Stimulated activated CD8-positive, alpha-beta memory T cell treated with anti-CD3 and anti-CD28 coated beads, Interleukin-15, amount 100 ng/mL, for 1 hour (primary cell): ENCODE measurements at places on chromosomes 1 and 21.

DNA sequence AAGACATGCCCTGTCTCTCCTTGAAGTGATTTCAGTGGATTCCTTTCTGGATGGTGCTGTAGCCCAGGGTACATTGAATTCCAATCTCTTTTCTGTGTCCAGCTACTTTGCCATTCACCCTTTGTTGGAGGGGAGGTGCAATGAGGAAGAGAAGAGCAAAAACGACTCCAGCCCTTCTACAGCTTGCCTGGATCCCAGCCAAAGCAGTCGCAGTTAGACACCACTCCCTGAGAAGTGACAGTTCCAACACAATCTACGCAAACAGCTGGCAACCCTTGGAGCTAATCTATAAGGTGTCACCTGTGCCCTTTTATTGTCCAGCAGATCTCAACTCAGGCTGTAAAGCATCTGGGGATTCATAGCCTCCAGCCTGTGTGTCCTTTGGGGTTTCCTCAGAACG is 4.6 kb downstream of the CD244 start:
- no peak for DNase-seq

GRCh38 chr1:219790834-219791615 is 137.3 kb downstream of the SLC30A10 start:
- no peak for DNase-seq

DNA sequence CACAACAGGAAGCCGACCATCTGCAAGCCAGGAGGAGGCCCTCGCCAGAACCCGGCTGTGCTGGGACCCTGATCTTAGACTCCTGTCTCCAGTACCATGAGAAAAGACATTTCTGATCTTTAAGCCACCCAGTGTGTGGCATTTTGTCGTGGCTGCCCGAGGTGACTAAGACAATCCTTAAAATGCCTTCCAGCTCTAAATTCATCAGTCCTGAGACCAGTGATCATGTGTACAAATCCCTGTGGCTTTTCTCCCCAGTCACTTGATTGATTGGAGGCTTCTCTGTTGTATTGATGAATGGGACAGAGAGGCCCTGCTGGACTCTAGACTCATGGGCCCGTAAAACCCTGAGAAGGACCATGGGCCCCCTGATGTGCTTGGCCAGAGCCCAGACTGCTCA is 36.1 kb downstream of the B3GALT5 start:
- DNase-seq, result no peak

GRCh38 chr1:104629589-104629988 is 879.9 kb downstream of the AMY1C start:
- DNase-seq, result no peak

GRCh38 chr1:218613105-218613504 is 268.0 kb downstream of the TGFB2 start:
- DNase-seq, result no peak

DNA sequence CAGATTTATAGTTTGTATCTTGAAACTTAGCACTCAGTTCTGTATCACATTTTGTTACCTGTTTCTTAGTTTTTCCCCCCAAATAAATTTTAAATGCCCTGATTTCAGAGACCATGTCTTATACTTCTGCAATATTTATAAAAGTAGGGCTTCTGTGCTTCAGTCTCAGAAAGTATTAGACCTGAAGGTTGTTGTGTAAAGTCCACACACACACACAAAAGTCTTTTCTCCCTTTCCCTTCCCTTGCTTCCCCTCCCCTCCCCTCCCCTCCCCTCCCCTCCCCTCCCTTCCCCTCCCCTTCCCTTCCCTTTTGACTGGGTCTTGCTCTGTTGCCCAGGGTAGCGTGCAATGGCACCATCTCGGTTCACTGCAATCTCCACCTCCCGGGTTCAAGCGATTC is 41.0 kb upstream of the KCNK1 start:
- no peak for DNase-seq

DNA sequence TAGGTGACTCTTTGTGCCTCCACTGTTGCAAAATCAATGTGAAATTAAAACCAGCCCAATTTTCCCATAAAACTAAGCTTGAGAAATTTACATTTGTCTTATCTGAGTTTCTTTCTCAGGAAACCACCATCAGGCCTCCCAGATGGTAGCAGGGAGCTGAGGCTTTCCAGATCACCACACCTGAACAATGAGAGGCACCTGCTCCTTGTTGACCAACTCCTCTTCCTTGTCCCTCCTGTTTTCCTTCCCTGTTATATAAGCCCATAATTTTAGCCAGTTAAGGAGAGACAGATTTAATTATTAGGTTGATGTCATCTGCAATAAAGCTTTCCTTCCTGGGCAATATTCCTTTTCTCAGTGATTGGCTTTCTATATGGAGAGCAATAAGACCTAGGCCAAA is 32.0 kb upstream of the C1orf185 start:
- DNase-seq, result no peak

GRCh38 chr1:191695865-191696264 is 462.4 kb upstream of the RGS18 start:
- no peak for DNase-seq

DNA sequence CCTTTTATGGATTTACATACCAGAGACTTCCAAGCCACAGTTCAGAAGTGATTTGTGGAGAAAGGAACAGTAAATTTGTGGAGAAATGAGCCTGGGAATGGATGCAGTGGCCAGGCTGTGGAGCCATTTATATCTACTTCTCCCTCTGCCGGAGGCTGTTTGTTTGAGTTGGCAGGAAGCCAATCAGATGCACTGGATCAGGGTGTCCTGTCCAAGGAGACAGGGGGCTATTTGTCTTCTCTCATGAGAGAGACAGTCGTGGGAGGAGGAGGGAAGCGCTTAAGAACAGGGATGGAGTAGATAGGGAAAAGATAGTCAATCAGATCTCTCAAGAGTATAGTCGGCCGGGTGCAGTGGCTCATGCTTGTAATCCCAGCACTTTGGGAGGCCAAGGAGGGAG is 2.8 kb upstream of the HAPLN2 start:
- DNase-seq, result no peak

- no peak for DNase-seq
Measured at GRCh38 chr1:89611721-89612120, 21.2 kb upstream of the LRRC8C start.

DNA sequence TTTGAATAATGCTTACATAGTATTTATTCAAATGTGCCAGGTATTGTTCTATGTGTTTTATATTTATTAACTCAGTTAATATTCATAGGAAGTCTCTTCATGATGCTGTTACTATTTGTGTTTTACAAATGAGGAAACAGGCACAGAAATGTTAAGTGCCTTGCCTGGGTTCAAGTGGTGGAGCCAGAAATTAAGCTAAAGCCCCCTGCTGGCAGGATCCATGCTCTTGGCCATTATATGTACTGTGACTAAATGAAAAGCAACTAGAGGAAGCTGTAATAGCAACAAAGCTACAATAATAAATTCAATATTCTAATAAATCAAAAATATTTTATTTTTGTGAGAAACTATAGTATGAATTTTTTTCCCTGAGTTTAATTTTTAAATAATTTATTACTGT is 30.0 kb downstream of the IARS2 start:
- DNase-seq, result no peak

DNA sequence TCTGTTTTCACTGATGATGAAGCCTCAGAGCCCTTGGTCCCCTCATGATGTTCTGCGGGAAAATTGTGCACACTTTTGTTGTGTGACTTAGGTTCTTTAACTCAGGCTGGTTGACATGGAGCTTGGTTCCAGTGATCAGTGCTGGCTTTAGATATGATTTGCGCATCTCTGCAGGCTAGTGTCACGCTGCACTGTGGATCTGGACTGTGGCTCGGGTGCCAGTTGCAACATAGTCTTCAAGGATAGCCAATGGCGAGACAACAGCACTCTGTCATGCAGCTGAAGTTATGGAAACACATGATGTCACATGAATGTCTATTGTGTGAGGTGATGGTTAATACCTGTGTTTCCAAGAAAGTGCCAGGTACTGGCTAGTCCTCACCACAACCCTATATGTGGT is 56.7 kb downstream of the DDR2 start:
- no peak for DNase-seq

- no peak for DNase-seq
Measured at GRCh38 chr1:85554630-85555327, 25.8 kb upstream of the CCN1 start.

DNA sequence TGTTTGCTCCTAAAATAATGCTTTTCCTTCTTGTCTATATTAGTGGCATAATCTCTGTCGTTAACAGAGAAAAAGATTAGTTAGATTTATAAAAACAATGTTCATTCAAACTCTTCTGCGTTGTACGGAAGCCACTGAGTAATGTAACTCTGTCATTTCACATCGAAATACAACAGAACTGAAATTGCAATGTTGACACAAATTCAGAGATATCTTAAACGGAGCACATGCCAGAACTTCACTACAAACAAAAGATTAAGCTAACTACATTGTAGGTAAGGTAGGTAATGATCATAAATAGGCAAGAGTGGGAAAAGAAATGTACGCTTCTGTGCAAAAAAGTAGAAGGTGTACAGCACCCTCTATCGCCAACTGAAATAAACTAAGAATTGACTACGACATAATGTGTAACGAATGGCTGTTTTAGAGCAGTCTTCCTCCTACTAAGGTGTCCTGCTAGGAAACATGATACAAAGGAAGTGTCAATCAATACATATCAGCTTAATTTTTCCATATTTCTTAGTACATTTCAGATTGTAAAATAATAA is 56.6 kb downstream of the PCNX2 start:
- DNase-seq, result no peak

DNA sequence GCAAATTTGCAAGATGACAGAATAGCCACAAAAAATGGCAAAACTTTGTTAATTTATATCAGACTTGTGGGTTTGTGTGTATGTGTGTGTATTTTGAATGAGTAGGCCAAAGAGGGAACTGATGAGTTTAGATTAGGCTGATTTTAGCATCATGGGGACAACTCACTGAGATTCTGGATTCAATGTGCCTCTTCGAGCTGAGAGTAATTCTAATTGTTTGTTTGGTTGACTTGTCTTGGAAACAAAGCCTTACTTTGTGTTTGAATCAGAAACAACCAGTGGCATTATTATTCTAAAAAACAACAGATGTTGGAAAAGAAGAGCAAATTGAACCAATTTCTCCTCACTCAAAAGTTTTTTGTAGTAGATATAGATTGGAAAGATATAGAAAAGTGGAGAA is 40.5 kb upstream of the C21orf91 start:
- DNase-seq, result no peak

DNA sequence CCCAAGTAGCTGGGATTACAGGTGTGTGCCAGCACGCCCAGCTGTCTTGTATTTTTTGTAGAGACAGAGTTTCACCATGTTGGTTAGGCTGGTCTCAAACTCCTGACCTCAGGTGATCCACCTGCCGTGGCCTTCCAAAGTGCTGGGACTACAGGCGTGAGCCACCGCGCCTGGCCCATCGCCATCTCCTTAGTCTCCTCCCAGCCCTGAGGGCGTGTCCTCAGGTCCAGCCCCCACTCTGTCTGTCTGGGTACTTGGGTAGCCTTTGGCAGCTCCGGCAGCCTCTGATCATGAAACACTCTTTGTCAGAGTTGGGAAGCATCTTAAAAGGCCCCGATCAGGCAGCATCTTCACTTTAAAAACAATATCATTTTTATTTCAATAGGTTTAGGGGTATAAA is 90.3 kb upstream of the DISP3 start:
- DNase-seq, result no peak

- DNase-seq, result no peak
Measured at GRCh38 chr1:21725748-21726392, 56.7 kb upstream of the RAP1GAP start.

GRCh38 chr21:14566894-14567293 is 20.8 kb upstream of the SAMSN1 start:
- no peak for DNase-seq

DNA sequence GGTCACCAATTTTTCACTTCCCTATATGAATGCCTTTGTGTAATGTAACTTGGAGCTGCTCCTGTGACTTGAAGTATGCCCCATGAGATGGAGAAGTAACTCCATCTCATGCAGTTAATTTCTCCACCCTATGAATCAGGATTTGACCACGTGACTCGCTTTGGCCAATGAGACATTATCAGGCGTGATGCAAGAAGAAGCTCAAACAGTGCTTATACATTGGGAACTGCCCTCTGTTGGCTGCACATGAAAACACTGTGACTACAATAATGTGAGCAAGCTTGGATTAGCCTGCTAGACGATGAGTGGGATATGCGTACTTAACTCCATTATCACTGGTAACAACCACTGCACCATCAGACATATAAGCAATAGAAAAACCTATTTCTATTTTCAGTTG is 684.4 kb downstream of the PLA2G4A start:
- DNase-seq, result no peak

- no peak for DNase-seq
Measured at GRCh38 chr21:36369064-36369685, 16.0 kb upstream of the CHAF1B start.

DNA sequence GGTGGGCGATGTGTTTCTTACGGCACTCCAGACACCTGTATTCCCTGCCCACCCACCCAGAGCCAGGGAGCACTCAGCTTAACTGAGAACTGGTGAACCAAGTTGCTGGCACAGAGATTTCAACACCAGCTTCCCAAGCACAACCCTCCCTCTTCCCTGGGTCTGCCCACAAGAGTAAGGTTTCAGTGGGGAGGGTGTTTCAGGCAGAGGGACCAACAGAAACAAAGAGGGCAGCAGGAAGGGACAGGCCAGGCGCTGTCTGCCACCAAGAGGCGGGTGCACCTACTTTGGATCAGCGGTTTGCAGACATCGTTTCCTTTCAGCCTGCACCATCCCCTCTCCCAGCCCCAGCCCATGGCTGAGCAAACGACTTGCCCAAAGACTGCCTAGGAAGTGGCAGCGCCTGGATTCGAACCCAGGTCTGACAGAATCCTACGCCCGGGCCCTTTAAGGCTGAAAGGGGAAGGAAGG is 21.9 kb upstream of the ALDH4A1 start:
- DNase-seq, result no peak

DNA sequence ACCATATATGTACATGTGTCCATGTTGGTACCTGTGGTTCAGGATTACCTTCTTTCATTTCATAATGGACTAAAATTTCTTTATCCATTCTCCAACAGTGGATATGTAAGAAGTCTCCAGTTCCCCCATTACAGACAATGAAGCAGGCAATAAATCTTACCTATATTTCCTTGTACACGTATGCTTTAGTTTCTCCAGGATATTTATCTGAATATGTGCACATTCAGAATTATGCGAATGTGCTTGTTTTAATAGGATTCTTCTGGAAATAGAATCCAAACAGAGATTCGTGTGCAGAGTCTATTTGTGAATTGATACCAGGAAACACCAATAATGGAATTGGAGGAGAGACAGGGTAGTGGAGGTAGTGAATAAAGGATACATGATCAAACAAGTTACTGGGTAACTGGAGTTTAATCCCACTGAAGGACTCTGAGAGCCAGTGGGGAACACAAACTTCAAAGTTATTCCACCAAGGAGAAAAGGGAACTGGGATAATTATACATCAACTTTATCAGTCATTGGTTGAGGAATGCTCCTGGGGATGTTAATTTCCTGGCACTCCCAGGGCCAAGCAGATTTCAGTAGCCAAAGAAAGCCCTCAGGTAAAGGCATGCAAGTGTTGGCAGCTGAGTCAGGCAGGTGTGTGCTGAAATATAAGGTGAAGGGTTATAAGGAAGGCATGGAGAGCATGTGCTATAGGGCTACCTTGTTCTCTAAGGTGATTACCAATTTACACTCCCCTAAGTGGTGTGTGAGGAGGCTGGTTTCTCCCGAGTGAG is 374.9 kb upstream of the PBX1 start:
- no peak for DNase-seq

GRCh38 chr1:39901464-39901713 is 328 bp downstream of the MYCL start:
- no peak for DNase-seq

- DNase-seq, result no peak
Measured at GRCh38 chr1:10905841-10906655, 106.4 kb upstream of the TARDBP start.

- no peak for DNase-seq
Measured at GRCh38 chr1:113657126-113657525, 102.2 kb downstream of the PHTF1 start.
